ENCODE measurements at places on chromosomes 1 and 21.

GRCh38 chr1:210360852-210361477 is 32.3 kb downstream of the HHAT start:
- DNase-seq, result no peak

DNA sequence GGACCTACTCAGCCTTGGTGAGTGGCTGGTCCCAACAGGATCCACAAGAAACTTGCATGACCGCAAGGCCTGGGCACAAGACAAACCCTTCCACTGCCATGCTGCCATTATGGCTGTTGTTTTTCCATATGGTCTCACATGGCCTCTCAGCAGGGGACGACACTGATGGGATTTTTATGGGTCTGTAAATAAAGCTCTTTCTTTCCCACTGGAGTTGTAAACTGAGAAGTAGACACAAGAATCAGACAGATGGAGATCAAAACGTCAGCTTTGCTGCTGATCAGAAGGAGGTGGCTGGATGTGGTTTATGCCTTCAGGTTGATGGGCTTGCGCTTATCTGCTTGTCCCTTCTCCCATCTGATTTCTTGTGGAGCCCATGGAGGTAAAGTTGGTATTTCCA is 138.1 kb upstream of the KCNJ6 start:
- DNase-seq, result no peak

GRCh38 chr1:73040811-73041210 is 758.5 kb upstream of the NEGR1 start:
- DNase-seq, result no peak

DNA sequence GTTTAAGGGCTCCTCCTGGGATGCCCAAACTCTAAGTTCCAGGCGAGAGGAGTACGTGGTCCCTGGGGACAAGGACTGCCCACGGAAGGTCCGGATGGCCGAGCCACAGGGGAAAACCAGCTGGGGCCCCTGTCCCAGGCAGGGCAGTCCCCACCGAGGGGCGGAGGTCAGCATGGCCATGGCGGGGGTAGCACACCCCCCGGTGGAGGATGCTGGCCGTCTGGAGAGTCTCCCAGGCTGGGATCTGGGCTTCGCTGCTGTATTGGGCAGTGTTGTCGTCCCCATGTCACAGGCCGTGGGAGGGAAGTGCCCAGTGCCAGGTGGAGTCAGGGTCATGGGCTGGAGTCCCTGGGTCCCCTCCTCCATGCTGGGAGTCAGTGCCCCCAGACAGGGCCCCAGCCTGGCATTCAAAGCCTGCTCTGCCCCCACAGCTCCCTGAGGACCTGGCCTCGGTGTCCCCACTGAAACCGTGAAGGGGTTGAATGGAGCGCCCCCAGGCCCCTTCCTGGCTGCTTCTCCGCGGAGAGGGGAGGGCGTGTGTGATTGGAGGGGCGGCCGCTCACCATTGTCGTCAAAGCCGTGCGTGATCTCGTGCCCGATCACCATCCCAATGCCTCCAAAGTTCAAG is 6.8 kb downstream of the PRXL2B start:
- DNase-seq, result no peak

DNA sequence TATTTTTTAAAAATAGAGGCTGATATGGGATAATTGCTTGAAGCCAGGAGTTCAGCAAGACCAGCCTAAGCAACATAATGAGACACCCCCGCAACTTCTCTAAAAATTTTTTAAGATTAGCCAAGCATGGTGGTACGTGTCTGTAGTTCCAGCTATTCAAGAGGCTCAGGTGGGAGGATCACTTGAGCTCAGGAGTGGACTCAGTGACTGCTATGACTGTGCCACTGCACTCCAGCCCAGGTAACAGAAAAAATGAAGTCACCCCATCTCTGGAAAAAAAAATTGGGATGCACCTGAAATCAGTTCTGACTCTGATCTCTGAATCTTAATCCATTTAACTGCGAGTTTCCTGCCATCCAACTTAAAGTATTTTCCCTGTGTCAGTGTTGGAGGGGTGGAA is 124.2 kb downstream of the MRPS6 start:
- no peak for DNase-seq

DNA sequence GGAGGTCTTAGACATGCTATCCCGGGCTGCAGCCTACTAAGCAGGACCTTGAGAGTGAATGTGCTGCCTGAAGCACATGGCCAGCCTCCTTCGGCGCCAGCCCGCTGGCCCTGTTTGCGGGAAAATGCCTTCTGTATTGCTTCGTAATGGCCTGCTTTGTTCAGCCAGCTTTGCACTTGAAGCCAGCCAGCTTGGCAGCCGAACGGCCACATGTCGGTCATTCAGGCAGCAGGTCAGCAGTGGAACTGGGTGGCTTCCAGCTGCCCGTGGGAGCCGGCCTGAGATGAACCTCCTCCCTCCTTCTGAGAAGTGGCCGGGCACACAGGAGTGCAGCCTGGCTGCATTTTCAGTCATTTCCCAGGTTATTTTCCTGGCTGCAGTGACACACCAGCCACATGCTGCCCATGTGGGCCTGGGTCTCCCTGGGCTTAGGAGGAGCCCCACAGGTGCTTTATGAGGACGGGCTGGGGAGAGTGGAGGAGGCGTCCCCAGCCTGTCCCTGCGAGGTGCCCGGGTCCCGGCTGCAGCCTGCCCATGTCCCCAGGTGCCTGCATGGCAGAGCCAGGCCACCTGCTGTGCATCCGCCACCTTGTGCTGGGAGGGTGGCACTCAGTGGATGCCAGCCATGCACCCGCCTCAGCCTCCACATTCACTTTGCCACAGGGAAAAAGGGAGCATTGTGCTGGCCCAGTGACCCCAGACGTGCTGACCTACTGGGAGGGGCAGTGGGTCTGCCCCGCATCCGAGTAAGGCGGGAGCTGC is 103.5 kb downstream of the SIK1 start:
- DNase-seq, result no peak

DNA sequence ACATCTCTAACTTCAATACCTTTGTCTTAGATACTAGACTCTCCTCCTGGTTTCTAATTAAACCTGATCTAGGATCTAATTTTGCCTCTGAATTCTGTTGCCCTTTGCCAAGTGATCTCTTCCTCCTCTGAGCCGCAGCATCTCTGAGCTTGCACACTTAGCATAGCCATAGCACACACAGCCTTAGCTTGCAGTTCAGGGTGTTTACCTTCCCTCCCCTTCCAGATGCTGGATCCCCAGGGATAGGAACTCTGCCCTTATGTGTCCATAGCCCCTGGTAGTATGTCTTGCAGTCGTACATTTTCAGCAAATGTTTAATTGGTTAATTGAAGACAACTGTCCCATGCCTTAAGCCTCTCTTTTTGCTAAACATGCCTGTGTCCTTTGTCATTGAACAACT is 30.3 kb downstream of the SELL start:
- DNase-seq, result no peak

GRCh38 chr21:31184459-31184858 is 146.2 kb upstream of the KRTAP19-8 start:
- DNase-seq, result peak; percentile 75

DNA sequence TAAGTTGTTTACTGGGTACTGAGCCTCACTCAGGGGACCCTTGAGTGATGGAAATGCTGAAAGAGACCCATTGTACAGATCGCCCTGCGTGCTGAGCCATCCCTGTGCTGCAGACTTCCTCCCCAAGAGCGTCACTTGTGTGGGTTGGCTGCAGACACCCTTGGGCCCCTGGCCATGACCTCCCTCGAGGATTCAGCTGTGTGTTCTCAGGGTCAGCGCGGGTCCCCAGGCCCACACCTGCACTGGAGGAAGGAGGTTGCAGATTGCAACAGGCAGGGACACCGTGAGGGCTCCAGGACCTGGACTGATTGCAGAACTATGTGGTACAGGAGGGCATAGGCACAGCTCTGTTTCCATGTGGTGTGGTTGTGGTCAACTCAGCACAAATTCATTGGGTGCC is 4.4 kb downstream of the SNAP47 start:
- DNase-seq, result no peak

DNA sequence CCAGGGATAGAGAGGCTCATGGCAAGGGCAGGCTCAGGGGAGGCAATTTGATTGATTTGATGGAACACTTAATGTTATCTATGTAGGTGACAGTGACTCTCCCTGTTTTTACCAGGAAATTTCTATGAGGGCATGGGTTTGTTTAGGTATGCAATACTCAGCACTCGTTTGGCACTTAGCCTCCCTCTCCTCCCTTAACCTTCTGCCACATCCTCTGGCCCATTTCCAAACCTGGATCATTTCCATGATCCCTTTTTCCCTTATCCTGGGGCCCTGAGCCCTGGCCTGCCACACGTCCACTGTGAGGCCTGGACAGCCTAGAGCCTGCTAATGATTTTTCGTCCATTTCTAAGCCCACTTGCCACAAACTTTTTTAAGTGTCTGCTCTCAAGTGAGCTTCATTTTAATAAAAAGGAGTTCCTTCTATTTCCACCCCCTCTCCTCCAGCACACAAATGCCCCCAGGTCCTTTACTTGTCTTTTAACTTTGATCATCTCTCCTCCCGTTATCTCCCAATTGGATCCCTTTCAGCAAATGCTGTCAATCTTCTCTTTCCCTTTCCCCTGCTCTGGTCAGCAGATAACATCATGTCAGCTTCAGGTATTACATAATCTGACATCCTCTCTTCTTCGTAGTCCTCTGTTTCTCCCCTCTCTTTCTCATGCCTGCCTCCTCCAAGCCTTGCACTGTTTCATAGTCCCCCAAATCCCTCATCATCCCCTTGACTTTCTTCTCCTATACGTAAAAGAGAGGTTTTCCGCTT is 37.8 kb upstream of the GADD45A start:
- DNase-seq, result no peak

GRCh38 chr1:60596791-60597750 is 485.3 kb upstream of the NFIA start:
- DNase-seq, result no peak

- DNase-seq, result no peak
These were observed 122.7 kb downstream of the FGGY start for GRCh38 chr1:59419361-59420140.

- DNase-seq, result no peak
These were observed 5.6 kb downstream of the OSBPL9 start for GRCh38 chr1:51622455-51622913.

DNA sequence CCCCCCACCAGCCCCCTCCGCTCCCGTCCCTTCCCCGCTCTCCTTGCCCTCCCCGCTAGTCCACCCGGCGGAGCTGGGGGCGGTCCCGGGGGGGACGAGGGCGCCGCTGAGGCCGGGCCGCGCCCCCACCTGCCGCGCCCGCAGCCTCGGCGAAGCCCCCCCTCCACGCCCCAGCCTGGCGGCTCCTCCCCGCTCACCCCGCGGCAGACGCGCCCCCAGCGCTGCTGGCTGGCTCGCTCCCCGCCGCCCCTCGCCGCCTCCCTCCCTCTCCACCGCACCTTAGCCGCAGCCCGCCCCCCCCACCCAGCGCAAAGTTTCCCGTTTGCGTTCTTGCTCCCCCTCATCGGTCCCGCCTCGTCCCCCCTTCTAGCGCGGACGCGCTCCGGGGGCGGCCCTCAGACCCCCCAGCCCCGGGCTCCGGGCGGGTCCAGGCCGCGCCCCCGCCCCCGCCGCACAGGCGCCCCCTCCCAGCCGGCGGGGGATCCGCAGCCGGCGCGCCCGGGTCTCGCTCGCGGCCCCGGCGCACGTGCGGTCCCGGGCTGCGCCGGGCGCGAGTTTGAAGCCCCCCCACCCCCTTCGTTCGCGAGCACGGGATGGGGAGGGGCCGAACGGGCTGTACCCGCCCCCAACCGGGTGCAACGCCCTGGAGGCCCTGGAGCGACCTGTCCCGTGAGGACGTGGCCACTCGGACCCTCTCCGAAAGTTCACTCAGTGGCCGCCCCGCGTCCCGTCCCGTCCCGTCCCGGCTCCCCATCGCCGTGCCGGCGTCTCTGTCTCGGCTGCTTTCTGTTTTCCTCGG is 623 bp downstream of the PTPRF start:
- DNase-seq, result no peak

GRCh38 chr1:18211764-18212163 is 104.2 kb downstream of the IGSF21 start:
- no peak for DNase-seq

- DNase-seq, result no peak
These were observed 11.5 kb downstream of the HIPK1 start for GRCh38 chr1:113940365-113941244.

DNA sequence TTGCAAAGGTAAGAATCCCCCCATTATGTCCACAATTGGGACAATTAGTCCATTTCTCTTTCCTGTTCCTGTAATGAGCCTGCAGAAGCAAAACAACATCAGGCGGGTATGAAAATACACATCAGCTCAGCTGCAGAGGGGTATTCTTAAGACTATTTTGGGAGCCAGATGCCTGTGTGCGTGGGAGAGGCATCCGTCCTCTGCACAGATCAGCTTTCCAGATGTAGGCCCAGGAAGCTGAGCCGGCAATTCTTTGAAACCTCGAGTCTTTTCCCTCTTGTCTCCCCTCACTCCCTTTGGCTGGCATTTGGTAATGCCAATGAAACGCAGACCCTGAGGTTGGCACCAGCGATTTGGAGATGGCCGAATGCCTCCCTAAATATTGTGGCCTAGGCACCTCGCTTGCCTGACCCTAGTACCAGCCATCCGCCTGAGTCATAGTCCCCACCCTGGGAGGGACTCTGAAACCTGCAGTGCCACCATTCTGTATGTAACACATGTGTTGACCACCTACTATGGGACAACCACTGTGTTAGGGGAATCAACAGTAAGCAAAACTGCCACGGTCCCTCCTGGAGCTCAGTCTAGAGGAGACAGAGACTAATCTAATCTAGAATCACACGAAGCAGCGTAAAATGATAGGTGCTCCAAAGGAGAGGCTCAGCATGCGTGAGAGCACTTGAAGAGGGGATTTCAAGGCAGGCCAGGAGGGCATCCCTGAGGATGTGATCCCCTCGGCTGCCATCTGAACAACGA is 603.0 kb downstream of the MATN1 start:
- DNase-seq, result no peak

- DNase-seq, result no peak
These were observed 31.3 kb upstream of the RUNX3 start for GRCh38 chr1:24961334-24961733.

DNA sequence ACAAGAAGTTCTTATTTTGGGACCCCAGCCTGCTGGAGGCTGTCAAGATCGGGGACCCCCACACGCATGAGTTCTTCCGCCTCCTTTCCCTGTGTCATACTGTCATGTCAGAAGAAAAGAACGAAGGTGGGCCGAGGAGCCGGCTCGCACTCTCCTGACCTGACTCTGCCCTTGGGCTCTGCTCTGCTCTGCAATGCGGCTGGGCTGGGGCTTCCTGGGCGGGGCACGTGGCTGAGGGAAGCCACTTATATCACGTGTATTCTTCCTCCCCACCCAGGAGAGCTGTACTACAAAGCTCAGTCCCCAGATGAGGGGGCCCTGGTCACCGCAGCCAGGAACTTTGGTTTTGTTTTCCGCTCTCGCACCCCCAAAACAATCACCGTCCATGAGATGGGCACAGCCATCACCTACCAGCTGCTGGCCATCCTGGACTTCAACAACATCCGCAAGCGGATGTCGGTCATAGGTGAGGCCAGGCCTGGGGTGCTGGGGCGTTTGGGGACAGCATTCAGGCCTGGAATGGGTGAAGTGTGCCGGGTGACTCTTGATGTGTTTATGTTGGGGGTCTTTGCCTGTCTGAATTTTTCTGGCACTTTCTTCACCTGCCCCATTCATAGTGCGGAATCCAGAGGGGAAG is 17.6 kb downstream of the ATP8B2 start:
- DNase-seq, result peak; percentile 51

- DNase-seq, result no peak
These were observed 11.0 kb downstream of the GADD45A start for GRCh38 chr1:67695963-67696362.

GRCh38 chr1:63124666-63125191 is 197.6 kb upstream of the FOXD3 start:
- no peak for DNase-seq
